ENCODE measurements at places on chromosomes 2 and 18. TPM values are rescaled to one million over a fixed set of nuclear protein-coding genes. Genes with fewer than 3 reads are reported as not detected.

The MOCOS gene
- 12.0 TPM for total RNA-seq

GRCh38 chr2:11483806-11484617, 18.1 kb upstream of the E2F6 start:
- DNase-seq = no peak

GRCh38 chr2:84880645-84881521, at the start of gene TRABD2A:
TSS of gene TRABD2A (minus strand) at chr2:84881084. CDS start at chr2:84881039, 45 bp downstream.
- no peak for DNase-seq

The SIX3 gene
- not detected for total RNA-seq

DNA sequence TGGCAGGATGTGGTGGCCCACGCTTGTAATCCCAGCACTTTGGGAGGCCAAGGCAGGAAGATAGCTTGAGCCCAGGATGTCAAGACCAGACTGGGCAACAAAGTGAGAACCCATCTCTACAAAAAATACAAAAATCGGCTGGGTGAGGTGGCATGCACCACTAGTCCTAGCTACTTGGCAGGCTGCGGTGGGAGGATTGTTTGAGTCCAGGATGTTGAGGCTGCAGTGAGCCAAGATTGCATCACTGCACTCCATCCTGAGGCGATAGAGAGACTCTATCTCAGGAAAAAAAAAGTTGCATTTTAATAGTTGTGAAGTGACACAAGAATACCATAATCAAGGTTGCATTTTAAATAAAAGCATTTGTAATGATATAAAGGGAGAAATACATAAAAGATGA, 124.1 kb upstream of the SLC38A11 start:
- DNase-seq = no peak

- no peak for DNase-seq
Measured at GRCh38 chr2:609449-609848, 67.8 kb downstream of the TMEM18 start.

GRCh38 chr2:39837856-39838453, 58.9 kb upstream of the THUMPD2 start:
- DNase-seq = peak; percentile 13

DNA sequence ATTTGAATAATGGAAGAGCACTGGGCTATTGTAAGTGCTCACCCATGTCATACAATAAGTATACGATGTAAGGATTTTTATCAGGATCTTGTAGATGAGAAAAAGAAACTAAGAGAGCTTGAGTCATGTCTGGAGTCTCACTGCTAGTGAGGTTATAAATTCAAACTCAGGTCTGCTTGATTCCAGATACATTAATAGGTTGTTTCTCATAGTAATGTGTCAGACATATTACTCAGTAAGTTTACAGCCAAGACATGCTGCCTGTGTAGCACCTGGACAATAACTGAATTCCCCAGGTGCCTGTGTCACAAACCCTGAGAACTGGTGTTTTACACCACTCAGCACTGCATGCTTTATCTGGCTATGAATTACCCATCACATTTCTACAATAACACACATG, 216.9 kb upstream of the LRP1B start:
- DNase-seq = peak; percentile 49

The POTEJ gene
- not detected for total RNA-seq

- no peak for DNase-seq
Measured at GRCh38 chr2:26555246-26556133, 77.6 kb upstream of the OTOF start.

DNA sequence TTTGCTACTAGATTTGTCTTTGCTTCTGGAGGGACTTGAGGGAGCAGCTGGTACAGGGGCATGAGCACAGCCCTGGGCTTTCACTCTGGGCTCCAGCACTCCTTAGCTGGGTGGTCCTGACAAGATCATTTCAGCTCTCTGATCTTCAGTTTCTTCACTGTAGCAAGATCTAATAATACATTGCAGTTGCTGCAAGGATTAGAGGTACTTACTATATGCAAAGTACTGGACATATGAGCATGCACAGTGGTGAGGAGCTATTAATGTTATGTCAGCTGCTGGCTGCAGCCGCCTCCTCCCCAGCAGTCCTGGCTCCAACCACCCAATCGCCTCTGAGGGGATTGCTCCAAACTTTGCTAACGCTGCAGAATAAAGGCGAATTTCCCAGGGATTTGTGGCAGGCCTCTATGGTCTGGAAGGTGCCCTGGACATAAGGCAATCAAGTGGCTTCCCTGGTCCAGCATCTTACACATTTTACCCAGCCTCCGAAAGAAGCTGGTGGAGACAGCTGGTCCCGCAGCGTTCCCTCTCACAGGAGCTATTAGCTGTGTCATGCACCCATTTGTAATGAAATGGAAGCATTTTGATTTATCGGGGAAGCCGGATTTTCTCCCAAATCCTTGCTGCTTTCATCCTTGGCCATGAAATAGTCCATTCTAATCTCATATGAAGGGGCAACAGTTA, 96.7 kb downstream of the RHOB start:
- no peak for DNase-seq

The KLHL29 gene
- 12.2 TPM for total RNA-seq

DNA sequence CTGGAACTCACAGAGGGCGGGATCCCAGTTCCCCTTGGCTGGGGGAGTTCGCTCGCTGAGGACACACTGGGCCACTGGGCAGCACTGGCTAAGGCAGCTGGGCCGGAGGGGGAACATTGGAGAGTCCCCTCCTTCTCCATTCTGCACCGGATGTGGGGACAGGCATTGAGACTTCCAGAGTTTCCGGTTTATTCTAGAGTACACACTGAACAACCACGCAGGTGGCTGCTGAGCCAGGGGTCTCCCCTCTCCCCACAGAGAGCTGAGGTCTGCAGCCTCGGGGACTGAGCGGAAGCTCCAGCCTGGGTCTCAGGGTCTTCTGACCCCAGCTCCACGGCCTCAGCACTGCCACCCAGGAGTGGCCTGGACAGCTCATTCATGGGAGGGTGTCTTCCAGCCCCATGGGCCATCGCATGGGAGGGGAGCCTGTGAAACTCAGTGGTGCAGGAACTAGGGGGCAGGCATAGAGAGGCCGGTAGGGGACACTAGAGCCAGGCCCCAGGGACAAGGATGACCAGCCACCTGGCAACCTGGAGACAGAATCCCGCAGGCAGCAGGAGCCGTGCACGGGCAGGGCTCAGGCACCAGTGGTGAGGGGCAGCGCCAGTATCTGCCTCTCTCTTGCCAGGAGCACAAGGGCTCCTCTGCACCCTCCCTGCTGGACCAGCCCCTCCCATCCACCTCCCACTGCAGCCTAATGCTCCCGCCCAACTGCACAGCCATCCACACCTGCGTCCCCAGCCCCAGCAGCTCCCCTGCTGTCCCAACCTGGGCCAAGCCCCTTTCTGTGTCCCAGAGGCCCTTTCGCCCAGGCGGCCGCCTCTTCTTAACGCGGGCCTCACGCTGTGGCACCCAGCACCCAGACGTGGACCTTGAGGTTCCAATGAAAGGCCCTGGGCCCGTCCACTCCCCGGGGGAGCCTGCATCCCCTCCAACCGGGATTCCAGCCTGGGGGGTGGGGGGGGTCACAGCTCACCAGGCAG, 45.1 kb upstream of the GPC1 start:
- no peak for DNase-seq

The PIEZO2 gene
- total RNA-seq = 0.30 TPM

The LOXHD1 gene
- not detected for total RNA-seq

DNA sequence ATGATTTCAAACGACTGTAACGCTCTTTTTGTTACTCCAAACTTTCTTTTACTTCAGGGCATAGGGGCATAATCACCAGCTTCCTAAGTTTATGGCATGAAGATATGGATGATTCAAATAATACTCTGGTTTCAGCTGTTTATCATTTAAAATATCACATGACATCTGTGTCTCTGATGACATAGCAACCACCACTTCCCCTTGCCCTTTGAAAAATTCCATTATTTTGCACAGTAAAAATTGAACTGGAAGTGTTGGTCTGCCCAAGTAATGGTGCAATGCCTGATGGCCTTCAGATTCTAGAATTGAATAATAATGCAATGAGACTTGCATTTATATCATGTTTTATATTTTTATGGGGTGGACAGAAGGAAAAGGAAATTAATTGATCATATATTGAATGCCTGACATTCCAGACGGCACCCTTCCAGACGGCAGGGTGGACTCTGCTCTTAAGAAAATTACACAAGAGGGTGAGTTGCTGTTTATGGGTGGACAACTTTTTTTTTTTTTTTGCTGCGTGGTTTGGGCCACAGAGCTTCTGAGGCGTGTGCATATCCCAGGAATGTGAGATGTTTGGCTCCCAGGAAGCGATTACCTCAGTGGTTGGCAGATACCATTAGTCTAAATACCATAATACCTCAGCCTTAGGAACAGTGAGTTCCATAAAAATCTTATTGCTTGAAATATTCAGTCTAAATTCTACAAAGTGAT, 101.7 kb upstream of the ZNF521 start:
- peak; percentile 84 for DNase-seq

DNA sequence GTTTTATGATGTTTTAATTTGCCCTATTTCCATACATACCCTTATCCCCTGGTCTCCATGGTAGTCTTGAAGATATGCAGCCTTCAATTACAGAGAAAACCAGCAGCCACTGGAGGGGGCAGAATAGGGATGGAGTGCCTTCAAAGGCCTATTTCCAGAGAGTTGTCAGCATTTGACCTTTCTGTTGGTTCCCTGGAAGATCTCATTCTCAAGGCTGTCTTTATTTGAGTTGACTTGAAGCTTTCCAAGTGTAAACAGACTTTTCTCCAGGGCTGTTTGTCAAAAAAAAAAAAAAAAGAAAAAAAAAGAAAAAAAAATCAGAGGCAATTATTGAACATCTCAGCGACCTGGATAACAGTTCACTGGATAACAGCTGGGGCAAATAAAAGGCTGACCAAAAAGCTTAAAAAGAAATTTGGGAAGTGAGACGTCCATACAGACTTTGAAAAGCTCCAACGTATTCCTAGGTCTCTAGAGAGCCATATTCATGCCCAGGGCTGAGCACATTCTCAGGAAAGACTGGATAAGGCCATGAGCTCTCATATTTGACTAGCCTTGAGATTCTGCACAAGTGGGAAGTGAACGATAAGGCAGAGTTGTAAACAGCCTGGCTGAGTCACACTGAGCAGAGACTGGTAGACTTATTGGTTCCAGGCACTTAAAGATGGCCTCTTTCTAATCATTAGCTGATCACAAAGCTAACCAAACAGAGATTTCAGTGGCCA, 126.6 kb downstream of the VAPA start:
- peak; percentile 18 for DNase-seq

GRCh38 chr2:139067072-139067471, 286.9 kb upstream of the NXPH2 start:
- no peak for DNase-seq

The POMC gene
- total RNA-seq = not detected

- DNase-seq = no peak
Measured at GRCh38 chr18:9608728-9609127, 5.6 kb downstream of the PPP4R1 start.
